ENCODE measurements at places on chromosomes 1 and 21.

DNA sequence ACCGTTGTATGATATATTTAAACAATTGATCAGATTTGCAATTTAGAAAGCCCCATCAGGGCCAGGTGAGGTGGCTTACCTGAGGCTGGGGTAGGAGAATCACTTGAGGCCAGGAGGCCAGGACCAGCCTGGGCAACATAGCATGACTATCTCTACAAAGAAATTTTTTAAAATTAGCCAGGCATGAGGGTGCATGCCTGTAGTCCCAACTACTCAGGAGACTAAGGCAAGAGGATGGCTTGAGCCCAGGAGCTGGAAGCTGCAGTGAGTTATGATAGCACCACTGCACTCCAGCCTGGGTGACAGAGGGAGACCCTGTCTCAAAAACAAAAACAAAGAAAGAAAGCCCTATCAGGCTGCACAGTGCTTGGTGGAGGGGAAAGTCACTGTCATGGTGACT, 159.9 kb upstream of the RAB4A start:
- DNase-seq, result no peak

- DNase-seq, result no peak
Measured at GRCh38 chr21:38479641-38480525, 18.4 kb downstream of the ERG start.

DNA sequence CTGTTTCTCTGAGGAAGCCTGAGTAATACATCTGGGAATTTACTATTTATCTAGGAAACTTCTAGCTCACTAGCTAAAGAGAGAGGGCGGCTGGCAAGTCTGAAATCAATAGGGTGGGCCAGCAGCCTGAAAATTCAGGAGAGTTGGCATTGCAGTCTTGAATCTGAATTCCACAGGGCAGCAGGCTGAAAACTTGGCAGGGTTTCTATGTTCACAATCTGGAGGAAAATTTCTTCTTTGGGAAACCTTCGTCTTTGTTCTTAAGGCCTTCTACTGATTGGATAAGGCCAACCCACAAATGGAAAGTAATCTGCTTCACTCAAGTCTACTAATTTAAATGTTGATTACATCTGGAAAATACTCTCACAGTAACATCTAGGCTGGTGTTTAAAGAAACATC, 101.0 kb upstream of the COG2 start:
- DNase-seq, result no peak

DNA sequence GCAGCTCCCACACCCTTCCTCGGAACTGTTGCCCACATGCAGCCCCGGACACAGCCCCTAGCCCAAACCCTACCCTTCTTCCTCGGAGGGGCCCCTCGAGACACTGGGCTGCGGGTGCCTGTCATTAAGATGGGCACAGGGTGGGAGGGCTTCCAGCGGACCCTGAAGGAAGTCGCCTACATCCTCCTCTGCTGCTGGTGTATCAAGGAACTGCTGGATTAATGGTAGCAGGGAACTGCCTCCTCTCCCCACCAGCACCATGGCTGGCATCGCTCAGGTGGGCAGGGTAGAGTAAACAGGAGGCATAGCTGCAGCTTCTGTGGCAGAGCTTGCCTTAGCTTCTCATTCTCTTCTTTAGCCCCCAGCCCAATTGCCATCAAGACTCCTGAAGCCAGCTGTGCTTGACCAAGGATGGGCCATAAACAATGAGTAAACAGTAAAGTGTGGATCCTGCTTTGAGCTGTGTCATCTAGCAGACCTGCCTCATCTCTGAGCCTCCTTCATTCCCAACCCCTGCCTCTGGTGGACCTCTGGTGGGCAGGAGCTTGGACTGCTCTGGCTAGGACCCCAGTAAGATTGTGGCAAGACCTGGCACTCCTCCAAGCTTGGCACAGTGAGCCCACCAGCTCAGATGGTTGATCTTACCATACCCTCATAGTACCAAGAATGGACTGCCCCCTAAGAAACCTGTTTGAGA, at the start of gene LENEP:
LENEP (plus strand) TSS at position 15 of the 697 bp plus-strand sequence; CDS start at position 37, 22 bp downstream.
- DNase-seq, result no peak

DNA sequence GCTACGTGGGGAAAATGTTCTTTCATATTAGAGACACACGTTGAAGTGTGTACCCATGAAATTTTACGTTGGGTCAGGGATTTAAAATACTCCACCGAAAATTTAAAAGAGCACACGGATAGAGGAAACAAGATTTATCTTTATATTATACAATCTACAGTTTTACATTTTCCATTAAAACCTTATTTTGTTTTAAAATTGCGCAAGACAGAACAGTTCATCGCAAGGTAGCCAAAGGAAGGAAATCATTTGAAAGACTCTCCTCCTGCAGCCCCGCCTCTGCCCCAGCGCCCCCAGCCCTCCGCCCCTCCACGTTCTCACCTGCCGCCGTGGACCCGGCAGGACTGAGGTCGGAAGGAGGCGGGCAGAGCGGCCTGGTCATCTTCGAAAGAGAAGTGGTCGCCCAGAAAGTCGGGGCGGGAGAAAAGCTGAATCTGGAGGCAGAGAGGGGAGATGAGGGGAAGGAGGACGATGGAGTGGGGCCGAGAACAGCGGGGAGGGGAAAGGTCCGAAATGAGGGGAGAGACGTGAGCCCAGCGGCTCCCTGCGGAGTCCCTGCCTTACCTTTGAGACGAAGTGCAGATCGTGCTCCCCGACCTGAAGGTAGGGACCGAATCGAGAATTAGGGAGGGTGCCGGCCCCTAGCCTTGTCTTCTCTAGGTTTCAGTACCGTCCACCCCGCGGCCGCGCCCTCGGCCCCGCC, 18.0 kb downstream of the CRYBG2 start:
- no peak for DNase-seq

- no peak for DNase-seq
Measured at GRCh38 chr1:206002160-206002559, 1.0 kb downstream of the RAB7B start.

DNA sequence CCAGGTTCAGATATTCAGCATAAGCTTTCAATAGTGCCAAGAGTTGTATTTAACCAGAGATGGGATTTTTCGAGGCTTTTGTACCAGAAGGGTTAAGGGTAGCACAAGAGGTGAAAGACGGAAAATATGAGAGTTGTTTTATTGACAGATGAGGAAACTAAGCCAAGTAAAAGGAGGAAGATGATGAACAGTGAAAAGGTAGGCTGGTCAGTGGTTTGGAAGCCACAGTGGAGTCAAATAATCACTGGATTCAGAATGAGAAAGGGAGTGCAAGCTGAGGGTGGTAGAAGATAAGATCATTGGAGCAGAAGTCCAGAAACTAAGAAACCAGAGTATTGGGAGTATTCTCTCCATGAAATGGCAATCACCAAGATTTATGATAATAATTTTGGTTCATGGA, 45.7 kb downstream of the ANGPTL1 start:
- no peak for DNase-seq

DNA sequence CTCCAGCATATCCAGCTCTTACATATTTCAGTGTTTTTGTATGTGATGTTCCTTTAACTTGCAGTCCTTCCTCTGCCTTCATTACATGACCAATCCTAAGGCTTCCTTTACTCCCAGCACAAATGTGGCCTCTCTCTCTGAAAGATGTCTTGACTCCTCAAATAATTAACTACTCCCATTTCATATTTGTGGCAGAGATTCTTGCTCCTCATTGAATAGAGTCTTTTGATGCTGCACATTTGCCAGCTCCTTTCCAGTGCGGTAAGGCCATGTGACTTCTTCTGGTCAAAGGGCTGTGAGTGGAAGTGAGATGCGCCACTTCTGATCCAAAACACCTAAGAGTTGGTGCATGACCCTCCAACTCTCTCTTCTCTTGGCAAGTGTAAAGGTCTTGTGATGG, 19.1 kb upstream of the LAMC1 start:
- DNase-seq, result no peak
